Iris pigment epithelial cell (primary cell): ENCODE measurements at places on chromosomes 1 and 21.

GRCh38 chr1:183889095-183889494 is 84.2 kb downstream of the RGL1 start:
- no peak for DNase-seq

DNA sequence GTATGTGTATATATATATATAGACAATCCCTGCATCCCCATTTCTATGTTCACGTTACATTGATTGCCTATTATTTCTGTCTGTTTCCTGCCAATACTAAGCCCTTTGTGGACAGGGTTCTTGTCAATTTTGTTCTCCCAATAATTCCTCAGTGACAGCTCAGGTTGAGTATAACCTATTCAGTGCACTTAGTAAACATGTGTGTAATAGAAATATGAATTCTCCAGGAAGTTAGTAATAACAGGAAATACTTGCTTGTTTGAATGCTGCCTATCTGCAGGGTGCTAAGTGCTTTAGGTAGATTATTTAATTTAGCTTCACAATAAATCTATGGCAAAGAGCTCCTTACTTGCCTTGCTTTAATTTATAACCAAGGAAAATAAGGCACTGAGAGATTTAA is 52.8 kb upstream of the PTGFR start:
- no peak for DNase-seq

DNA sequence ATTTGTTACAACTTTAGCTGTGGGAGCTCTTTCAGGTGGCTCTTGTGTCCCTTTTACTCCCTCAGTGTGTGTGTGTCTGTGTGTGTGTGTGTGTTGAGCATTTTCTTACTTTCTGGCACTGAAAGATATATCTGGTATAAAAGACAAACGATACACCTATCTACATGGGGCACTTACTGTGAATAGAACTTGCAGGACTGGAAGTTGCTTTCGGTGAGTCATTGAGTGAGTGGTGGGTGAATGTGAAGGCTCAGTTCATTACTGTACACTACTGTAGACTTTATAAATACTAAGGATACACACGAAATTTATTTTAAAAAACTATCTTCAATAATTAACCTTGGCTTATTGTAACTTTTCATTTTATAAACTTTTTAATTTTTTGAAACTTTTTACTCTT is 38.7 kb downstream of the BTBD8 start:
- DNase-seq: peak; percentile 43

- DNase-seq: peak; percentile 42
Measured at GRCh38 chr1:101260556-101261350, 23.9 kb downstream of the S1PR1 start.

- no peak for DNase-seq
Measured at GRCh38 chr21:43908167-43908566, 43.1 kb downstream of the AGPAT3 start.

DNA sequence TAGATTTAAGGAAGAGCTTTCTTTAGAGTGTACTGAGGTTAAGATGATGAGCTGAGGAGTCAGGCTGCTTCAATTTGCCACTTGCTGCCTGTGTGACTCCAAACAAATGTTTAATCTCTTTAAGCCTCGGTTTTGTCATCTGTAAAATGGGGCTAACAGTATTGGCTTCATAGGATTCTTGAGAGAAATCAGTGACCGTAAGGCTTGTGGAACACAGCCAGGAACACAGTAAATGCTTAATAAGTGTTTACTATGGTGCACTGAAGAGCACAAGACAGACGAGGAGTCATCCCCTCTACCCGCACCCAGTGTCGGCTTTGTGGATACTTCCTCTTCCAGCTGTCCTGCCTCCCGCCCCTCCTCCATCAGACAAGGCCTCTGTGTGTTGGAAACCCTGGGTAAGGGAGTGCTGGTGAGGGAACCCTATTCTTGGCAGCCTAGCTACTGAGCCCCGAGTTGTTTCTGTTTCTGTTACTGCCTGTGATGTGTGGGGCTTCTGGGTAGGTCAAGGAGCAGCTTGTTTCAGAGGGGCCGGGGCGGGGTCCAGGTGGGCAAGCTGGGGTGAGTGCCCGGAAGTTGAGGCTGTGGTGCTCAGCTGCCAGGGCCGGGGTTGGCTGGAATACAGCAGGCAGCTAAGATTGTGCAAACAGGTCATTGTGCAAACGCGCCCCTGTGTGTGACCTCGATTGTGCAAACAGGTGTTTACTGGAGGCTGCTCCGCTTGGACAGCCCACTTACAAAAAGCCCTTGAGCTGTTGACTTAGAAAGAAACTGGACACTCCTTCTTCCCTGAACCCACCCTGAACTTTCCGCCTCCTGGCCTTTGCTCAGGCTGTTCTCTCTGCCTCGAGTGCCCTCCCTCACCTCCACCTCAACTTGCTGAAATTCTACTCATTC is 4.0 kb upstream of the CSF3R start:
- DNase-seq: peak; percentile 85

DNA sequence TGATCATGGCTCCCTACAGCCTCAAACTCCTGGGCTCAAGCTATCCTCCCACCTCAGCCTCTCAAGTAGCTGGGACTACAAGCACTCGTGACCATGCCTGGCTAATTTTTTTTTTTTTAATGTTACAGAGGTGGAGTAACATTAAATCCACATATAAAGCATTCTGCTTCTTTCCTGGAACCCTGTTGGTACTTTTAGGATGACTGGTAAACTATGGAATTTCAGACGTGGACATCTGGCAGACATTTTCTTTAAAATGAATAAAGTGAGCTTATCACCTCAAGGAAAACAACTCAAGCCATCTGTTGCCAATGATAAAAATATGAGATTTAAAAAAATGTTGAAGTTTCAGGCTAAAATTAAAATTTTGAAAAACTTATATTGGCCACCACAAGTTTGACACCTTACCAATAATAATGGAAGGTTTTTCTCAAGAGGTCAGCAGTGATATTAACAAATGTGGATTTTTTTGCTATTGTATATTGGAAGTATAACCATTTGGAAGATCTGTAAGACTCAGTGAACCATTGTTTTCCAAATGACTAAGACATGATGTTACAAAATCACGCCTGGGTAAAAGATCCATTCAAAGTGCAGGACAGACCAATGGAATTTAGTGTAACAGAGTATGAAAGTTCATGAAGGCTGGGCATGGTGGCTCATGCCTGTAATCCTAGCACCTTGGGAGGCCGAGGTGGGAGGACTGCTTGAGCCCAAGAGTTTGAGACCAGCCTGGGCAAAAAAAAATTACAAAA is 52.7 kb upstream of the EIF4G3 start:
- DNase-seq: peak; percentile 77

DNA sequence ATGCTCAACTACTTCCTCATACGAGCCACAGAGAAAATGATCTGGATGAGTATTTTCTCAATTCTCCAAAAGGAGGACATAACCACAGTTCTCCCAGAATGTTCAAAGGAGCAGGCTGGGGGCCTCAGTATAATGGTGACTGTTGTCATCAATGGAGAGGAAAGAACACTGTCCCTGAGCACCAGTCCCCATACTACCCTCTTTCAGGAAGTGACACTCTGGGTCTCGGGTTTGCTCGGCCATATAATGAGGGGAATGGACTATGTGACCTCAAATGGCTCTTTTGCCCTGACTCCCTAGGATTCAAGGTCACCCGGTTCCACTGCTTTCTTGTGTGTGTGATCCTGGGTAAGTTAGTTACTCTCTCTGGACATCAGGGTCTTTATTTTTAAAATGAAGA is 22.8 kb downstream of the SLC9A1 start:
- no peak for DNase-seq

DNA sequence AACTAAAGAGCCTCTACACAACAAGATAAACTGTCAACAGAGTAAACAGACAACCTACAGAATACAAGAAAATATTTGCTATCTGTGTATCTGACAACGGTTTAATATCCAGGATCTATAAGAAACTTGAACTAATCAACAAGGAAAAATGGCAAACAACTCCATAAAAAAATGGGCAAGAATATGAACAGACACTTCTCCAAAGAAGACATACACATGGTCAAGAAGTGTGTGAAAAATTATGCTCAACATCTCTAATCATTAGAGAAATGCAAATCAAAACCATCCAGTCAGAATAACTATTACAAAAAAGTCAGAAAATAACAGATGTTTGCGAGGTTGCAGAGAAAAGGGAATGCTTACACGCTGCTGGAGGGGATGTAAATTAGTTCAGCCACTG is 8.0 kb downstream of the ZNF670 start:
- DNase-seq: no peak

- DNase-seq: no peak
Measured at GRCh38 chr1:119648620-119649004, 546 bp upstream of the ZNF697 start.

GRCh38 chr1:60639287-60639686 is 443.1 kb upstream of the NFIA start:
- DNase-seq: no peak

DNA sequence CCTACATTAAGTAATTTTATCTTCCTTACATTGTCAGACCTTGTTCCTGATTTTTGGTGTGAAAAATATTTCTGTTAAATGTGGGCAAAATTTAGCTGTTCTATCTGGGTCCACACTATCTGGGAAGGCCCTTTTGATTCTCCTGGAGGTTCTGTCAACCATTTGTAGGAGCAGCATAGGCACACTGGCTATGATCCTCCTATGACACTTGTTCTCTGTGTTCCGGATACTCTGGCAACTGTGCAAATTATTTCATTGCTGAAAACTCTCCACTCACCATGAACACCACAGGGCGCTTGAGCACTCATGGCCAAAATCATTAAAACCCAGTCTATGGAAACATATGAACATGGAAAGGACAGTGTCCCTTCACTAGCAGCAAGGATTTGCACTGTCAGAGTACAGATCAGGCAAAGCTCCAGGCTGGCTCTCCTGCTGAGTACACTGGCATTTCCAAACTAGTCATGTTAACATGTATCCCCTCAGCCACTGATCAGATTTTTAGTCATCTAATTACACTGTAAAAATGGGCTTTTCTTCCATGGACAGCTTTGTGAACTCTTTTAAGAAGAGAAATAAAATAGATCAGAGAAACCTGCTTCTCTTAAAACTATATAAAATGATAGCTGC is 43.9 kb upstream of the SGIP1 start:
- DNase-seq: no peak

DNA sequence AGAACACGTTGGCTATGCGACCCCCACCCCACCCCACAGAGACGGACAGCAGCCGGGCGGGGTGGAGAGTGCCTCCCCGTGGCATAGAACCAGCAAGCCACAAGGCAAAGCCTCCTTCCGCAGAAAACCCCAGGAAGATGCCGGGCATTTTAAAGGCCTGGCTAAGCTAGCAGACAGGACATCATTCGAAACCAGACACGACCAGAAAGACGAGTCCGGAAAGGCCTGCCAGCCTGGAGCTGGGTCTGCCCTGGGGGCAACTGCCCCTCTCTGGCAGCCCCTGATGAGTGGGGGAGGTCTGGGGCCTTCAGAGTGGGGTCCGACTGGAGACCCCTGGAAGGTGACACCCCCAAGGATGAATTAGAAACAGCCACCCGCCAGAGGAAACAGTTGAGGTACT is 8.5 kb downstream of the FTCD start:
- no peak for DNase-seq

DNA sequence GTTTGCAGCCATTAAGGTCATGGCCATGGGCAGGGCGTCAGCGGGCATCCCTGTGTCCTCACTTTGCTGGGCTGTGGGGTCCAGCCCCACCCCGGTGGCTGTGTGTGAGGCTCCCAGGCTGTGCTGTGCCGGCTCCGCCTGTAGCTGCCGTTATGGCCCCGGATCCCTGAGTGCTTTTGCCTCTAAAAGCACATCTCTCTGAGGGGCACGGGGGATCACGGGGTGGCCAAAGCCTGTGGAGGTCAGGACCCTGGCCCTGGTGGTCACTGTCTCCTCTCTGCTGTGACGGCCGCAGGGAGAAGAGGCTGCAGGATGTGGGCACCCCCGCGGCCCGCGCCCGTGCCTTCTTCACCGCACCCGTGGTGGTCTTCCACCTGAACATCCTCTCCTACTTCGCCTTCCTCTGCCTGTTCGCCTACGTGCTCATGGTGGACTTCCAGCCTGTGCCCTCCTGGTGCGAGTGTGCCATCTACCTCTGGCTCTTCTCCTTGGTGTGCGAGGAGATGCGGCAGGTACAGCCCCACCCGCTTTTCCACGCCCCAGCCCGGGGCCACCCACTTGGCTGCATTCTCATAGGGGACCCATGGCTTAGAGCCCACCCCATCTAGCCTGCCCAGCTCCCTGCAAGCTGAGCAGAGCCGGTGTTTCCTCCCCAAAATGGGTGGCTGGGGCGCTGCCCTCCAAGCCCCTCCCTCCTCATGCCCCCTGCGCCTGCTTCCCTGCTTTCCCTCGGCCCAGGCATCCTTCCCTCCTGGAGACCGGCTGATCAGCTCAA is 48.2 kb downstream of the TRPM2 start:
- no peak for DNase-seq
